ENCODE measurements at places on chromosomes 7 and 10. TPM values are rescaled to one million over a fixed set of nuclear protein-coding genes. Genes with fewer than 3 reads are reported as not detected.

Gene DYNC1I1
- 42.3 TPM for total RNA-seq

DNA sequence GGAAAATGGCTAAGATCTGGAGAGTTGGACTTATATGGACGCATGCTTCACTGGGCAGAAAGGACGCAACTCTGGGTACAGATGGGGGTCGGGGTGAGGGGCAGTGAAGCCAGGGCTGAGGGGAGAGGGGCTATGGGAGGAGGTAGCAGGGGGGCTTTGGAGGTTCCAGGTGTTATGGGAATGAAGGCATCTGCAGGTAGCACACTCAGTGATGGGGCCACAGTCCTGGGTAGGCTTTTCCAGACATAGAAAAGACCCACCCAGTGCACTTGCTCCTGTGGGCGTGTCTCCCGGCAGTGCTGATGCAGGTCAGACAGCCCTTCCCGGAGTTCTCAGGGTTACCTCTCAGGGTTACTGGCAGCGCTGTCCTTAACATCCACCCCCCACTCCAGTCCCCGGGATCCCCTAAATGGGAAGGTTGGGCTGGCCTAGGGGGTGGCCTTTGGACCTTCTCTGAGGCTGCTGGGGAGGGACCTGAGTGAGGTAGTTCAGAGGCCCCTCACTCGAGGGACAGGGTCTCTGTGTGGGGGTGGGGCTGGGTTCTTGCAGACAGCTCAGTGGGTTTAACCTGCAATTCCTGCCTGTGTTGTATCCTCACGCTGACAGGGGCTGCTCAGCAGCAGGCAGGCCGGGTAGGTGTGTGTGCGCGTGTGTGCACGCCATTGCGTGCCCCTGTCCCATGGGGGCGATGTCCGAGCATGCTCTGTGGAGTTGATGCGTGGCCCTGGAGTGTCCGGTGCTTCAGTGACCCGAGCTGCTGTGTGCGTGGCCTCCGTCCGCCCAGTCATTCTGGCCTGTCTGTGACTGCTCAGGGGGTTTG is 6.2 kb downstream of the ZYX start:
- DNase-seq = no peak

- no peak for DNase-seq
Observed at GRCh38 chr7:422191-422885, 97.3 kb downstream of the PDGFA start.

DNA sequence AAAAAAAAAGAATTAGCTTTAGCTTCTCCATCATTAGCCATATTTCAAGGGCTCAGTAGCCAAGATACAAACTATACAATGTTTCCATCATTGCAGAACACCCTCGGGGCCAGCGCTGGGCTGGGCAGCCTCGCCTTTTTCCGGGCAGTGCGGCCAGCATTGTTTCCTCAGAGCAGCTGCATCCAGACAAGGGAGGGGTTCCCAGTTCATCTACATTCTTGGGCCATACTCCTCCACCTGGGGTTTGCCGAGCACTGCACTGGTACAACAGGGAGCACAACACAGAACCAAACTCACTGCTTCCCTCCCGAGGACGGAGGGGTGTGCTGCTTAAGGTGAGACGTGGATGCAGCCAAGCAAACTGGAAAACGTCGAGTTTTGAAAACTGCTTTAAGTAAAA is 2.4 kb upstream of the PKD1L1 start:
- DNase-seq = peak; percentile 75

DNA sequence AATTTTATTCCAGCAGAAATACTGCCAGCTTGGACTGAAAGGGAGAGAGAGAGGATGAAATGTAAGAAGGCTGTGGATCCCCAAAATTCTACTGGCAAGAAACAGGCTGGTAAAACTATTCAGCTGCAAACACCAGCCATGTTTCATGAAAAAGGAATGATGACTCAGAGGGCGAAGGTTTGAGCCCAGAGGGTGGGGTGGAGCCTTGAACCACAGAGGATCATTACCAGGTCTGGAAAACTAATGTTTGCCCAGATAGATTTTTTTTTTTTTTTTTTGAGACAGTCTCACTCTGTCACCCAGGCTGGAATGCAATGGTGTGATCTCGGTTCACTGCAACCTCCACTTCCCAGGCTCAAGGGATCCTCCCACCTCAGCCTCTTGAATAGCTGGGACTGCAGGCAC is 41.7 kb upstream of the NRF1 start:
- DNase-seq = no peak

Gene SCART1
- total RNA-seq = 0.15 TPM

DNA sequence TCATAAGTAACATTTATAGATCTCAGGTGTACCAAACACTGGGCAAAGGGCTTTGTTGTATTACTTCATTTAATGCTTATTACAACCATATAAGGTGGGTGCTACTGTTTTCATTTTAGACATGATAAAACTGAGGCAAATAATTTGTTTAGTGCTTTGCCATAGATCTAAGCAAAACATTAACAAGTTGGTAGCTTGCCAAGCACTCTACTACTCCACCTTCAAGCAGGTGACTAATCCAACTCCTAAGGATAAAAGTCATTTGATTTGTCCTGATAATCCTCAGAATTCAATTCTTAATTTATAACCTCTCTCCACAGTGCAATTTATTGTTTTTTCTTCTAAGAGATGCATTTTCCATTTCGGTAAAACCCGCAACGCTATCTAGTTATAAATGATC is 646.4 kb downstream of the GRM8 start:
- no peak for DNase-seq

Gene NPY4R
- not detected for total RNA-seq

- DNase-seq = no peak
Observed at GRCh38 chr10:130174328-130174727, 38.1 kb downstream of the GLRX3 start.

- DNase-seq = no peak
Observed at GRCh38 chr7:96303105-96303685, 18.7 kb downstream of the SLC25A13 start.

- no peak for DNase-seq
Observed at GRCh38 chr10:131938681-131939080, 37.9 kb downstream of the PPP2R2D start.

GRCh38 chr7:135964274-135964673 is 12.9 kb downstream of the MTPN start:
- DNase-seq = no peak

DNA sequence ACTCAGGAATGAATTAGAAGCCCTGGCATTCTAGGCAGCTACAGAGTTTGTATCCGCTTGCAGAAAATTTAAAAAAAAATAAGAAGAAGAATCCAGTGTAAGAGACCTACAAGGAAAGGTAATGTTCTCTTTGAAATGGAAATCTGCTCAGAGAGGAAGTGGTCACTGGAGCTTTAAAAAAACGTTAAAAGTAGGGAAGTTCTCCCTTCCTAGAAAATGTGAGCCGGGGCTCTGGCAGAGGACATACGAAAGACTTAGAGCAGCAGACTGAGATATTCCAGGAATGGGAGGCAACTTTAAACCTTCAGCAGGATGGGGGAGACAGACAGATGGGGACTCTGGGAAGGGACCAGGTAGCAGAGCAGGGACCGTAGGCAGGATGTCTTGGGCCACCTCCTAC is 149.4 kb upstream of the NPS start:
- DNase-seq = no peak

Gene SPAG6
- total RNA-seq = not detected

Gene CXCL12
- 167 TPM for total RNA-seq

GRCh38 chr10:112706577-112706976 is 243.5 kb upstream of the TCF7L2 start:
- no peak for DNase-seq

Gene CYP26C1
- 0.08 TPM for total RNA-seq

DNA sequence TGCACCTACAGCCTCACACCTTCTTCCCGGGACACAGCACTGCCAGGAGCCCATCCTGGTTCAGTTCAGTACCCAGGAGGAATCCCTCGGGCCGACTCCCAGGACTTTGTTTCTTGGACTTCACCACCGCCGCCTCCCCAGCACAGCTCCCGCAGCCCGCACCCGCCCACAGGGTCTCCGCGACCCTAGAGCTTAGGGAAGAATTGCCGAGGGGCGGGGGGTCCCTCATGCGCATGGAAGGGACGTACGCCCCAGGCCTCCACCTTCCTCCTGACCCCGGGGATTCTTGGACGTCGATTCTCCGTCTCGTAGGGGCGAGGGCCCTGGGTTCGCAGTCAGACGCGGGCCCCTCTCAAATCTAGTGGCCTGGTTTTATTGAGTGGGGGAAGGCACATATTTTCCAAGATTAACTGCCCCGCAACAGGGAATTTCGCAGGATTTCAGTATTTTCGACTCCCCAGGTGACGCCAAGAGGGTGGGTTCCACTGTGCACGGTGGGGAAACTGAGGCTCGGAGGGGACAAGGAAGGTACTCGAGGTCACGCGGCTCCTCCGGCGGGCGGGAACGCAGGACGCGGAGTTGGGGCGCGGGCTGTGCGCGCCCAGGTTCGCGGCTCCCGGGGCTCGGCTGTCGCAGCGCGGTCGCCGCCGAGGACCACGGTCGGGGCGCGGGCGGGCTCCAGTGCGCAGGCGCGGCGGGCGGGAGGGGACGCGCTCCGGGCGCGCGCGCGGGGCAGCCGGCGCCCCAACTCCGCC is at the start of gene ADCY1:
Gene ADCY1, plus strand, starts transcription at position 708 of the 755 bp plus-strand sequence. CDS start 176 bp downstream, outside the sequence.
- DNase-seq = no peak

Gene NEURL1
- total RNA-seq = 0.06 TPM

DNA sequence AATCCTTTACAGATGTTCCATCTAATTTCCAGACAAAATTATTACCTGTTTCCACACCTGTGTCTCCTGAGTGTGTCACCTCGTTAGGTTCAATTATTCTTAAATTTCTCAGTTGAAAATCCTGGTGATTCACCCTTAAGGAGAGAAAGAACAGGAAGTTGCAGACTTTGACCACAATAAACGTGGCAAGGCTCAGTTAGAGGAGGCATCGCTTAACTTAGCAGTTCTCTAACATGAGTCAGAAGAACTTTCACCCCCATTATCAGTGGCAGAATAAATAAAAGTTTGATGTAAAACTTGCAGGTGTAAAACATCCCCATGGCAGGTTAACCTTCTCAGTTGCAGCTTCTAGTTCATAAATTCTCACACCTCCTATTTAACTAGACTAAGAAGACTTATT is 8.3 kb downstream of the XPNPEP1 start:
- no peak for DNase-seq

DNA sequence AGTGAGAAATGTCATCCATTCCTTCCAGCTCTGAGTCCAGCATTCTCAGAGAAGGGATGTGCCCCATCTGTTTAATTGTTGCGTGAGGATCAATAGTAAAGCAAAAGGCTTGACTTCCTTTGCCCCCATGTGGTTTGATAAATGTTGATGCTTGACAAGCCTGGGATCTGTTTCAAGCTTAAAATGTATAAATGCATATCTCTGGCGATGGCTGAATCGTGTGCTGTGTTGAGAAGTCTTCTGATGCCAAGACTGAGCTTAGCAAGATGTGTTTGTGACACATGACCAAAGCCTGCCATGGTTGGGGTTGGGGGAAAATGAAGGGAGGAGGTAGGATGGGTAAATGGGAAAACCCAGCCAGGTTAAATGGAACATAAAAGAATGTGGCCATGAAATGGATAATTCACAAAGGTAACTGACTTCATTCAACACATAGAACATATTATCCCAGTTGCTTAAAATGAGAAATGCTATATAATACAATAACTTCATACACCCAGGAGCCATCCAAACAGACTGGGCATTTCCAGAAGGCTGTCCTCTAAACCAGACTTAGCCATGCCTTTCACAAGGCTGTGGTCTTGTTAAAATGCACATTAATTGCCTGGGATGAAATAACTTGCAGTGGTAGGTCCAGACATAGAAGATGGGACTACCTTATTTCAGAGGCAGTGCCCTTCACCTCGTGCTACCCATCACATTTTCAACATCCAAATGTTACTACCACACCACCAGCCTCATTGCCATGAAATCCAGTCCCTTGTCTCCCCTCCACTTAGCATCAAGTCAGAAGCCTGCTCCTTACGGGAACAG is 147.3 kb upstream of the PDE1C start:
- DNase-seq = no peak

Gene FRMD4A
- 32.3 TPM for total RNA-seq

- DNase-seq = peak; percentile 63
Observed at GRCh38 chr7:100483722-100484672, at the start of gene NYAP1. TSS of gene NYAP1 (plus strand) at chr7:100483927. CDS start at chr7:100485312, 1,385 bp downstream.

DNA sequence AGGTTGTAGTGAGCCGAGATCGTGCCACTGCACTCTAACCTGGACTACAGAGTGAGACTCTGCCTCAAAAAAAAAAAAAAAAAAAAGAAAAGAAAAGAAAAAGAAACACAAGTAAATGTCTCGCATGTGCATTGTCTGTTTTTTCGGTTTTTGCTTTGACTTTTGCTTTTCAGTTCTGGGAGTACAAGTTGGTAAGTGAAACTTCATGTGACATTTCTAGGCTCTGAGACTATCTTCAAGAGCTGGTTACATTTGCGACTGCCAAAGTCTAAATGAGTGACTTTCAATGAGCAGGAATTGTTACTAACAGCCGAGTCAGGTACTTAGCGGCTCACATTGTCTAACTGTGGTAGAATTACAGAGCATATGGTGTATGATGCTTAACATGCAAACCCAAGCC is 107.0 kb upstream of the CELF2 start:
- no peak for DNase-seq

DNA sequence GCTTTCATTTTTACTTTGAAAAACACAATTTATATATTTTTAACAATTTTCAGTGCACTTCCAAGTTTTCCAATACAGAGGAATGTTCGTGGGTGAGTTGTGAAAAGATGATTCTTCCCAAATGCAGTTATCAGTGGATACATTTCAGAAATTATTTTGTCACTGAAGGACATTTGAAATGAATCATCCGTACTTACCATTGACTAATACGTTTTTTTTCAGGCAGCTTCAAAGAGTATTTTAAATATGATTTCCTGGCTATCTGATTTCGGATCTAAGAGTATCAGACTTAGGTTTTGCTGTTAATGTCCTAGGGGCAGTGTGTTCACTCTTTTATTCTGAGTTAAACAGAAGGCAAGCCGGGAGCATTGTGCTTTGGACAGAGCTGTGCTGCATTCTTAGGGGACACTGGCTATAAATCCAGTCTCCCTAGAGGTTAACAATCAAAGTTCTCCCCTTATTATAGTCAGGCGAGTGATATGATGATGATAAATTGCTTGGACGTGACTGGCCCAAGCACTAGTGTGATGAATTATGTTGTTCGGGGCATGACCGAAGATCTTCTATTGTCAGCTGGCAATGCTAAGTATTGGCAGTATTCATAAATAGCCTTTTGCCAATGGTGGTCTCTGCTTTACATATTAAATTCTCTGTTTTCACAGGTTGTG is 4.5 kb downstream of the PTER start:
- DNase-seq = no peak

GRCh38 chr10:89649051-89649450 is 4.0 kb upstream of the PANK1 start:
- no peak for DNase-seq

Gene TCAF2
- 0.46 TPM for total RNA-seq

DNA sequence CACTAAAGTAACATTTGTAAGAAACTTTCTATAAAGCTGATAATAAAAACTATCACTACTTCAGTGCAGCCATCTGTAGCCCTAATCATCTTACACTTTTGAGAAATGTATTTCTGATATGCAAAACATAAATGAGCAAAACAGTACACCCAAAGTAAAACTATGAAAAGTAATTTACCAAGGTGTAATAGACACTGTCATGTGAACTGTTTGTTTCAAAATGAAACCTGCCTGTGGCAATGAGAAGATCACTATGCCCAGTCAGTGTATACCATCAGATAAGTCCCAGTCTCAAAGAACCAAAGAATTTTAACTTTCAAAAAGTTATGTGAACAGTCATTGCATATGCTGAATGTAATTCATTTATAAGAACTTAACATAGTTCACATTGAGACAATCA is 398.1 kb downstream of the CDC14C start:
- DNase-seq = no peak

- no peak for DNase-seq
Observed at GRCh38 chr7:157937406-157937805, 600.6 kb downstream of the DNAJB6 start.
